ENCODE measurements at places on chromosomes 3 and 15. TPM values are rescaled to one million over a fixed set of nuclear protein-coding genes. Genes with fewer than 3 reads are reported as not detected.

GRCh38 chr3:74633021-74633420 lies 18.6 kb upstream of the CNTN3 start:
- DNase-seq: no peak

- no peak for DNase-seq
Observed at GRCh38 chr3:99961756-99962515, 144.3 kb downstream of the CMSS1 start.

DNA sequence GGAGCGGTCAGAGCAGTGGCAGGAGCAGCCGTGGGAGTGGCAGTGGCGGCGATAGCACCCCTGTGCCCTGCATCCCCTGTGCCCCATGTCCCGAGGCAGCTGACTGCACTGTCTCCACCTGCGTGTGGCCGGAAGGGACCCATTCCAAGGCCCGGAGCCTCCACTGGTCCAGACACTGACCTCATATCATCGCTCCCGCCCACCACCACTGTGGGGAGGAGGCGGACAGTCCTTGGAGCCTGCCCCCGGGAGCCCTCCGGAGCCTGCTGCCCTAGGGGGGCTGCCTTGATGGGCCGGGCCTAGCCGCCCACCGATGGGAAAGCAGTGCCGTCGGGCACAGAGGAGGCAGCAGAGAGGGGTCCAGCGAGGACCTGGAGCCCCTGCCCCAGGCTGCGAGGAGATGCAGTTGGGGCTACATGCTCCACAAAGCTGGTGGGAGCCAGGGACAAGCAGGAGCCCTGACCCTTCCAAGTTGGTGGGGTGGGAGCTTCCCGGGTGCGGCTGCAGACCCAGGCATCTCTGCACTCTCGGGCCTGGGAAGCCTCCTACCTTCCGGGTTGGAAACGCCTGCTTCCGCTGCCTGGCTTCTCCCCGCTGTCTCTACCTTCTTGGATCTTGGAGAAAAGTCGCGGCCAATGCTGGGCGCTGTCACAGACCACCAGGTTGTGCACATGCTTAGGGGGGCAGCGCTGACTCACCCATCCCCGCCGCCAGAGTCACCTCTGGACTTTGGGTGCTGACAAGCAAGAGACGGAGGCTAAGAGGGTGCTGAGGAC lies 283.2 kb upstream of the ROBO1 start:
- no peak for DNase-seq

DNA sequence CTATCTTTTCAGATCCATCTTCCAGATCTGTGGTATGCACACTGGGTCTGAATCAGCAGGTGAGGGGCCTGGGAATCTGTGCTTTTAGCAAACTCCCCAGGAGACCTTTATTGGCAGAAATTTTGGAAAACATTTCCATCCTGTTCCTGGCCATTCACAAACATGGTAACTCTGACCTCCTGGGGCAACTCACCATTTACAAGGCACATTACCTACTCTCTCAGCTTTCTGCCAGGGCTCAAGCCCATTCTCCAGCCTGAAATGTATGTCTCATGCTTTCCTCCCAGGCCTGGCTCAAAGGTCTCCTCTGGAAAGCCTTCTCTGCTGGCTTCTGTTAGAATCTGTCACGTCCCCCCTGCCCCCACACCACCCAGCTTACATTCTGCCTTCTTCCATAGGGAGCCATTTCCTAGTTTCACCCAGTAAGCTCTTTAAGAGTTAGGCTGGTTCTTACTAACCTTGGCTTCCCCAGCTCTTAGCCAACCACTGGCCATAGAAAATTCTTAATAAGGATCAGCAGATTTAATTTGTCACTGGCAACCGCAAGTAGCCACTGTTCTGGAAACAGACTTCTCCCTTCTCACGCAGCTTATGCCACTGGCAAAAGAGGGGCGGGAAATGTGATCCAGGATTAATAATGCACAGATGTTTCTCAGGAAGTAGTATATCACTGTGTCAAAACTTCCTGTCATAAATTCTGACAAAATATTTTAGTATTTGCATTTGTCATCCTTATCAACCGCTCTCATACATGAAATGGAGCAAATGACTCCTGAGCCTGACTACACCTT lies 55.0 kb downstream of the RORA start:
- no peak for DNase-seq

SEC11A gene
- 136 TPM for polyA plus RNA-seq

SACM1L gene
- polyA plus RNA-seq: 21.1 TPM

GRCh38 chr15:74175271-74176191 lies 2.0 kb downstream of the ISLR start:
- no peak for DNase-seq

- peak; percentile 56 for DNase-seq
Observed at GRCh38 chr3:119352034-119352609, 57.9 kb downstream of the ARHGAP31 start.

PPCDC gene
- 14.5 TPM for polyA plus RNA-seq

- DNase-seq: no peak
Observed at GRCh38 chr3:113193288-113193687, 18.1 kb upstream of the BOC start.

DNA sequence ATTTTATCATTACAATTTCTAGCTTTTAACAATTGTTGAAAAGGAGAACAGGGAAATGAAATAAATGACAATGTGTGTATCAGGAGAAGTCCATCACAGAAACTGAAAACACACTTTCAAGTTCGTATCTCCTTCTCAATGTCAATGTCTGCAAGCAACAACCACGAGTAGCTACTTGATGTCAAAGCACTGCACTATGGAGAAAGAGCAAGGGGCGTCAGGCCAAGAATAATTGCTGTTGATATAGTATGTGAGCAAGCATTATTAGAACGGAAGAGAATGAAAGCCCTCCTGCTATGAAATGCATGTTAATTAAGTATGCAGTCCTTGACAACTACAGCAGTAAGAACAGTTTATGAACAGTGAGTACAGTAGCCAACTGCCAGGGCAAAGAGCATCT lies 1250.1 kb downstream of the ZPLD1 start:
- DNase-seq: no peak

DNA sequence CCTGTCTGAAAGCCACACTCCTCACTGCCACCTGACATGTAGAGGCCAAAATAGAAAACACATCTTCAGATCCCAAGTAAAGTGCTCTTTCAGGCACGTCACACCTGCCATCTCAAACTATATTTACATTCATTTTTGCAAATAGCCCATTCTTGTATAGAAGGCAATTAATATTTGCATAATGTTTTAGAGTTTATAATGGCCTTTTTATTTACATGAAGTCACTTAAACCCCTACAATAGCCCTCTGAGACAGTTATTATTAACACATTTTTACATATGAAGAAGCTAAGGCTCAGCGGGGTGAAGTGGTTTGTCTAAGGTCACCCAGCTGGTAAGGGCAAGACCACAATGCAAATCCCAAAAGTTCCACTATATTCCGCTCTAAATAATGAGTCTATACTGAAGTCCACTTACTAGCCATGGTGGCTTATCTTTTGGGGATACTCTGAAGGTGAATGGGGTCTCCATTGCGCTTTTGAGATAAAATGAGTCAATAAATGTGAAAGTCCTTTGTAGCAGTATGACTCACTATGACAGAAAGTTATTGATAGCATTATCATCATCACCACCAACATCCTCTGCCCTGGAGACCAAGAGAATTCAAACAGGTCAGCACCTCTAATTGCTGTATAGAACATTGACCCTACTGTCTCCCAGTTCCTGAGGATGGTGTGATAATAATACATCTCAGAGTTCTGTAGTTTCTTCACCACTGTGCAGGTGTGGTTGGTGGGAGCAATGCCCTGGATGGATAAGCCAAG lies 155.9 kb upstream of the BCL6 start:
- no peak for DNase-seq

GRCh38 chr3:7203969-7204847 lies 343.3 kb downstream of the GRM7 start:
- DNase-seq: no peak

DNA sequence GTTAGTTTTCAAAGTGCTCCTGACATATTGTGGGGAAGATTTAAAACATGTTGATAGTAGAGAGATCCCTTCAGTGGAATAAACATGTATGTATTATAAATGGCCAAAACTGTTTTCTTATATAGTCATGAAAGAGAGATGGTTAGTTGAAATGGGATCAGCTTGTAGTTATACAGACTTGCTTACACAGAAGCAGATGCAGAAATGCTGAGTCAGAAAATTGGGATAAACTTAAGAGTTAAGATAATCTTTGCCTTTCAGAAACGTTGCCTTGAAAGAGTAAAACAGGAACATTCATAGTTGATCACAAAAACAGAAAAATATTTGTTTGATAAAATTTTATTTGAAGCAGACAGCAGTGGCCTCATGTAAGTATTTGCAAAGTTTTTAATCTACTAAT lies 433.2 kb upstream of the BCHE start:
- no peak for DNase-seq

TIMP4 gene
- not detected for polyA plus RNA-seq

GRCh38 chr3:99562990-99563607 lies 75.3 kb upstream of the COL8A1 start:
- DNase-seq: no peak

SLC12A1 gene
- polyA plus RNA-seq: not detected

GOLGA8O gene
- polyA plus RNA-seq: not detected

ABI3BP gene
- not detected for polyA plus RNA-seq

LRRC34 gene
- 0.26 TPM for polyA plus RNA-seq

DNA sequence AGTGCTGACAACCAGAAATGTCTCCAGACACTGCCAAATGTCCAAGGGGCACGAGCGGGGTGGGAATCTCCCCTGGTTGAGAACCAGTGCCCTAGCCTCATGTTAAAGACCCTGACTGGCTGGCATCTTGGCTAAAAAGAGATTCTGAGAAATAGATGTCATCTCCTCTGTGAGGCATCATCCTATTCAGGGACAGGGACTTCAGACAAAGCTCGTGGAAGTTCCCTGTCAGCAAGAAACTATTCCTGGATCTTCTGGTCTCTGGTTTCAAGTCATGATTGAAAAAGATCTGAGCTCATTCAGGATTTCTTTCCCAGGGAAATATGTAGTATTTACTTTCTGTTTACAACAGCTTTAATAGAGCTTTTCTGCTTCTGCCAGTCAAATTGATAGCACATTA lies 10.8 kb downstream of the WDR5B start:
- no peak for DNase-seq

C3orf22 gene
- not detected for polyA plus RNA-seq

MB21D2 gene
- 3.2 TPM for polyA plus RNA-seq

GRCh38 chr3:152149832-152150231 lies 118.9 kb upstream of the MBNL1 start:
- no peak for DNase-seq

GALNT15 gene
- polyA plus RNA-seq: not detected

ECT2 gene
- 1.3 TPM for polyA plus RNA-seq

GPR87 gene
- not detected for polyA plus RNA-seq
